ENCODE measurements at places on chromosomes 3 and 15.

DNA sequence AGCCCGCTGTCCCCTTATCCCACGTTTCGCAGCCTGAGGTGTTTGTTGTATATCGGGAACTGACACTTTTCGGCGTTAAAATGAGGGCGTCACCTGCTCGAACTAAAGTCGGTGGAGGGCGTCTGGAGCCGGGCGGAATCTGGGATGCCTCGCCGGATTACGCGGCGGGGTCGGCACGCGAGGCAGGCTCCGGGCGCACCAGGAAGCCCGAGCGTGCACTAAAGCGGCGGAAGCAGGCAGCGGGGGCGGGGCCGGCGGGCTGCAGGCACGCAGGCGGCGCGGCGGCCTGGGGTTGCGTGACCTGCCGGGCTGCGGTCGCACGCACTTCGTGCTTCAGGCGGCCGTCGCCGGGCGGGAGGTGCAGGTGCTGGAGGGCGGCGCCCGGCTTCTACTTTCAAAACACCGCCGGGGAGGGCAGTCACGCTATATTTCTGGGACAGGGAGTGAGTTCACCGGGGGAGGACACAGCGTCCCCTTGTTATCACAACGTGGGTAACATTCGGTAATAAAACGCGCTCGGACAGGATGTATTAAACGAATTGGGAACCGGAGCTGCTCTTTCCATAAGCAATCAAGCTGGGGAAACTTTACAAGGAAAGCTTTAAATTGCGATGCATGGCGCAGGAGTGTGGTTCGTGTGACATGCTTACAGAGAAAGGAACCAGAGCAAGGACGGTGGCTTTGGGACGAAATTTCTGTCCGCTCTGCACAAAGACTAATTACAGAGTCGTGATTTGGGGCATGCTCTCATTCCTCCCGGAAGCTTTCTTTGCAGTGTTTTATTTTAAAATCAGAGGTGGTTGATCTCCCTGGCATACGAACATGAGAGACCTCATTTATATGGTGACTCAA is 9.1 kb upstream of the LEKR1 start:
- DNase-seq: peak; percentile 94

DNA sequence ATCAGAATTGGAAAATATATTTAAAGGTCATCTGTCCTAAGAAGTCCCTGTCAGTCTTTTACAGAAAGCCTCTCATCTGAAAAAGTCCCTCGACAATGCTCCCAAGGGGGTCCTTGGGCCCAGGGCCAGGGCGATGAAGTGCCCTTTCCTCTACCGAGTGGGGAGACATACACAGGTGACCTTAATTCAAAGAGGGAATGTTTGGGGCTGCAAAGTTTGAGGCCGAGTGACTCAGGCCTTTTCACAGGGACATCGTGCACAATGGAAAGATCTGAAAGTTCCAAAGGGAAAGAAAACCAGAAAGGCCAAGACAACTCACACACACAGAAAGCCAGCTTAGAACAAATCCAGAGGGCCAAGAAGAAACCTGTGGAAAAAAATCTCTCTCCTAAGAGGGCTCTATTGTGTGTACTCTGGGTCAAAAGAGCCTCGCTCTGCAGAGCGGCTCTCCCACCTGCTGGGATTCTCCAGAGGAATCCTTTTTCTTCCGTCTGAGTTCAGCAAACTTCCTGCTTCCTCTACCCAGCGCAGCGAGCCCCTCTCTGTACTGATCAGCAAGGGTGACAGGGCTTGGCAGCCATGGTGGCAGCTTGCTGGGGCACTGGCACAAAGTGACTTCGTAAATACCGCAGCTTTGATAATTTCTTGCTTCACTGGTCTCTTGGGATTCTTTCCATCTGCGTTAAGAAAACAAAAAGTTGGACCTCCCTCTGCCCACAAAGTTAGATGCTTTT is 259.1 kb downstream of the OPA1 start:
- DNase-seq: peak; percentile 59

DNA sequence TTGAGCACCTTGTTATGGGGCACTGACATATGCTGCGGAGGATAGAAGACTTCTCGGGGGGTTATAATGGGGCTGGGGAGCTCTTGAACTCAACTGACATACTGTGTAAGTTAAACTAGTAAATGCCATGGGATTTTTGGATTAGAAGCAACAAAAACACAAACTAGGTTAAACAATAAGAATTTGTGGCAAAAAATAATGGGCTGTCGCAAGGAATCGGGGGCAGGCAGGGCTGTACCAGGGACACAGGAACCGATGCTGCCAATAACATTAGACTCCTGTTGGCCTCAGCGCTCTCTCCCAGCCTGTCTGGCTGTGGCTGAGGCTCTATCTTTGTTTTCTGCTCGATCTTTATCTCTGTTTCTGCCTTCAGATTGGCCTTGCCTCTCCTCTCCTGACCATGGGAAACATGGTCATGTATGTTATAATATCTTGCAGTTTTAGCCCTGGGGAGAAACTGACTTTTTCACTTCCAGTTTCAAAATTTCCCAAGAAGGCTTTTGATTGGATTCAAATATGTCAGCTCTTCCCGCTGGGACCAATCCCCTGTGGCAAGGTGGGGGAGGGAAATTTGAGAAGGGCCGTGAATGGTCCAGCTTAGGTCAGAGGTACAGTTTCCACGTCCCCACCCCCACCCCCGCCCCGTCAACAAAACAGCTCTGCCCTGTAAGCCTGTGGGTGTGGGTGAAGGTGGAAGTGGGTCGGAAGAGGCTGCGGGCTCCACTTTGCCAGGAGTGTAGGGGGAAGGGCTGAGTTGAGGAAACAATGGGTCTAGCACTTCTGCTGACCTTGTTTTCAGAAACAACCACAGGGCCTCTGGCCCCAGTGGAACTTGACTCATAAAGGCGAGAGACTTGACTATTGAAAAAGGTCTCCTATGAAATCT is 161.1 kb upstream of the TBL1XR1 start:
- peak; percentile 95 for DNase-seq

- no peak for DNase-seq
Observed at GRCh38 chr15:57780471-57780870, 74.0 kb downstream of the POLR2M start.

DNA sequence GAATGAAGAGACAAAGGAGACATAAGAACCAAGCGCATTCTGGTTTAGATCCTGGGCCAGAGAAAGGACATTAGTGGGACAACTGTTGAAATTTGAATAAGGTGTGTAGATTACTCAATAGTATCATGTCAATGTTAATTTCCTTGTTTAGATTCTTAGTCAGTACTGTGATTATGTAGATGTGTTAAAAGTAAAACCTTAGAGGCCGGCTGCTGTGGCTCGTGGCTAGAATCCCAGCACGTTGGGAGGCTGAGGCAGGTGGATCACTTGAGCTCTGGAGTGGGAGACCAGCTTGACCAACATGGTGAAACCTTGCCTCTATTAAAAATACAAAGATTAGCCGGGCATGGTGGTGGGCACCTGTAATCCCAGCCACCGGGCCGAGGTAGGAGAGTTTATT is 26.7 kb downstream of the CYP8B1 start:
- no peak for DNase-seq

GRCh38 chr3:97952280-97952679 is 20.0 kb downstream of the RIOX2 start:
- no peak for DNase-seq

- no peak for DNase-seq
Observed at GRCh38 chr3:81938681-81939080, 177.2 kb upstream of the GBE1 start.

- DNase-seq: no peak
Observed at GRCh38 chr3:69130689-69131088, 8.3 kb upstream of the LMOD3 start.

DNA sequence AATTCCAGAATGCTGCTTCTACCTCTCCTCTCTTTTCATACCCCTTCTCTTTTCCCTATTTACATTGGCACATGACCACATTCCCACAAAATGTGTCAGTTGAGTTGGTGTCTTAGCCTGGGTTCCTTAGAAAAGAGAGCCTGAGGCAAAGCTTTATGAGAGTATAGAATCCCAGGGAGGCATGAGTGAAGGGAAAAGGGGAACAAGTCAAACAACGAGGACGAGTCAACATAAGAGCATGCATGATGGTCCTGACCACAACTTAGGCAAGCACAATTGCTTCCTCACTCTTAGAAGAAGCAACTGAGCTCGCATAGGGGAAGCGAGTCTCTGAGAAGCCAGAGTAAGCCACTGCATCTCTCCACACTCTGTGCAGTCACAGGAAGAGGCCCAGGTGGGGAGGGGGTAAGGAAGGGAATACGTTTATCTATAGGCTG is 15.4 kb upstream of the ZNF774 start:
- peak; percentile 97 for DNase-seq

- no peak for DNase-seq
Observed at GRCh38 chr3:20141851-20142250, 44.2 kb downstream of the SGO1 start.

DNA sequence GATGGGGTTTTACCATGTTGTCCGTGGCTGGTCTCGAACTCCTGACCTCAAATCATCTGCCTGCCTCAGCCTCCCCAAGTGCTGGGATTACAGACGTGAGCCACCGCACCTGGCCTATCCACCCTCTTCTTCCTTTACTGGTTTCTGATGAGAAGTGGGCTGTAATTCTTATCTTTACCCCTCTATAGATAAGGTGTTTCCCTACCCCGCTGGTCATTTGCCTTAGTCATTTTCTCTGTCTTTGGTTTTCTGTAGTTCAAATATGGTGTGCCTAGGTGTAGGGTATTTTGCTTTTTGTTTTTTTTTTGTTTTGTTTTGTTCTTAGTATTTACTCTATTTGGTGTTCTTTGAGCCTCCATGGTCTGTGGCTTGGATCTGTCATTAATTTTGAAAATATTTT is 41.3 kb downstream of the APBA2 start:
- no peak for DNase-seq

DNA sequence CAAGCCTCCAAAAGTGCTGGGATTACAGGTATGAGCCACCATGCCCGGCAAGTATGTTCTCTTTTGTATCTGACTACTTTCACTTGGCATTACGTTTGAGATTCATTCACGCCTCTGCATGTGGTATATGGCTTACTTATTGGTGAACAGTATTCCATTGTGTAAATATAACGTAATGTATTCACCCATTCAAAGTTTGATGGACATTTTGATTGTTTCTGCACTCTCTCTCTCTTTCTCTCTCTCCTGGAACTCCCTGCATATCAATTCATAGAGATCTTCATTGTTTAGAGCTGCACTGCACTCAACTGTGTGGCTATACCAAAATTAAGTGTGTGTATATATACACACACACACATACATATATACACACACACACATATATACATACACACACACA is 30.4 kb downstream of the SPPL2A start:
- no peak for DNase-seq

DNA sequence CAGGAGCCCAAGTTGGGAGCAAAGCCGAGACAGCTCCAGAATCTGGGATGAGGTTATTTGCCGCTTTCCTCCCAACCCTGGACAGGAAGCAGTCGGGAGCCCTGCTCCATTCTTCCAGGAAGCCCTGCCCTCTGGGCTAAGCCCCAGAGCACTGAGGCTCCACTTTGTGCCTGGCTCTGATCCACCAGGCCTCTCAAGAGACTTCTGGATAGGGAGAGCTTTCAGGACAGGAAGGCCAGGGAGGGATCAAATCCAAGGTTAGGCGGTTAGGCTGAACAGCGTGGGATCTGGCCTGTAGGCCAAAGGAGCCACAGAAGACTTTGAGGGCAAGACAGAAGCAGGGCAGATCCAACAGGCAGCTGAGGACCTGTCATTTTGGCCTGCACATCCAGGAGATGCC is 835 bp downstream of the STOML1 start:
- DNase-seq: no peak

- DNase-seq: peak; percentile 50
Observed at GRCh38 chr3:18443665-18444594, 18.8 kb upstream of the SATB1 start.

GRCh38 chr3:117017135-117017894 is 307.7 kb downstream of the TUSC7 start:
- DNase-seq: no peak

- no peak for DNase-seq
Observed at GRCh38 chr15:92205255-92205739, 188.4 kb upstream of the ST8SIA2 start.

GRCh38 chr3:51353131-51353530 is 32.0 kb upstream of the MANF start:
- DNase-seq: no peak

GRCh38 chr3:40690749-40691451 is 166.1 kb downstream of the ZNF621 start:
- peak; percentile 4 for DNase-seq

DNA sequence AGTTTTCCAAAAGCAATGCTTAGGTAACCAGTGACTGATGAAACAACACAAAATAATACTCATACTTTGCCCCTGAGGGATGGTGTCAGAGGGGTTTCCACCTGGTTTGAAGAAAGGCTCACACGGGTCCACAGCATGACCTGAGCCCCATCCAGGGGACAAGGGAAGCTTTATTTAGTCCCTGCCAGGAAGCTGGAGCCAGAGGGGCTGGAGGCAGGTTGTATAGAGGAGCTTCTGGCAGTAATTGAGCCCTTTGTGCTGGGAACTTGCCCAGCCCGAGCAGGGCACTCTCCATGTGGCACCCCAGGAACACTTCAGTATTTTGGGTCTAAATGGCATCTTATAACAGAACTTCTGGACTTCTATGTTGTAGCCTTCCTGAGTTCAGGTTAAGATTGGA is 39.2 kb upstream of the EPHB1 start:
- no peak for DNase-seq

DNA sequence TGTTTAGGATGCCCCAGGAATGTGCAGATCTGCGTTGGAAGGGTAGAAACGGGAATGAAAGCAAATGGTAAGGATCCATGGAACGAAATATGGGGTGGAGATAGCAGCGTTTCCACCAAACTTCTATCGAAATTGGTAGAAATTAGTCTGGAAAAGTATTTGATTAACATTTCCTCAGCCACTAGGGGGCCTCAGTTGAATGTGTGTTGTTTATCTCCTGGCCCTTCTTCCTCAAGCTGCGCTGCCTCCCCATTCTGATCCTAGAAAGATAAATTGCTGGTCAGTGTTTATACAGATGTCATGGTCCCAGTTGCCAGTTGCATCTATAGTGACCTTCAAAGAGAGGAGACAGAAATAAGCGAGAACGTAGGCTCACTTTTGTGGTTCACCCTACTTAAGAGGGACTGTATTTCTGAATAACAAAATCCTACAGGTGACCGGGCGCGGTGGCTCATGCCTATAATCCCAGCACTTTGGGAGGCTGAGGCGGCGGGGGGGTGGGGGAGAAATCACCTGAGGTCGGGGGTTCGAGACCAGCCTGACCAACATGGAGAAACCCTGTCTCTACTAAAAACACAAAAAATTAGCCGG is 457.1 kb downstream of the SQOR start:
- DNase-seq: peak; percentile 57

GRCh38 chr3:124097362-124098131 is 105.6 kb upstream of the ROPN1 start:
- no peak for DNase-seq

DNA sequence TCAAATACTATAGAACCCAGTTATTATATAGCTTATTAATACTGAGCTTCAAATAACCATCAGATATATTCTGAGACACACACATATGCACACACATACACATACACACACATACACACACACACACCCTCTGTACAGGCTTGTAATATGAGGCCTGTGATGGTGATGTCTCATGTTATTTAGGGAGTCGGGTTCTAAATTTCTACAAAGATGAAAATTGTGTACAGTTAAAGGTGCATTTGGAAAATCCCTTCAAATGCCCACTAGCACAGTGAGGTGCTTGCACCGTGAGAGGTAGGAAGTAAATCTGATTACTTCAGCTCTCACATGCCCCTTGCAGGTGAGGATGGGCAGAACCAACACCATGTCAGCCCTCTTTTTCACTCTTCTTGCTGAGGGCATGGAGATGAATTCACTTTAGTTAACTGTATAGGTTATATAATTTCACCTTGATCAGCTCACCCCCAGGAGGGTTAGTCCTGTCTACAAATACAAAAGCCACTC is 294.5 kb upstream of the PROK2 start:
- no peak for DNase-seq
